ENCODE measurements at places on chromosomes 7 and 10.

GRCh38 chr10:34854147-34854601 lies 39.1 kb upstream of the PARD3 start:
- no peak for DNase-seq

GRCh38 chr7:56083150-56083785 lies 9.5 kb downstream of the PHKG1 start:
- no peak for DNase-seq

GRCh38 chr7:25844102-25844870 lies 307.7 kb upstream of the NFE2L3 start:
- no peak for DNase-seq

GRCh38 chr7:70733090-70733489 lies 398.9 kb upstream of the GALNT17 start:
- DNase-seq = no peak
